Mammary microvascular endothelial cell (primary cell): ENCODE measurements at places on chromosomes 13 and 19. TPM values are rescaled to one million over a fixed set of nuclear protein-coding genes. Genes with fewer than 3 reads are reported as not detected.

C19orf81 gene
- total RNA-seq = 1.3 and 5.9 TPM in 2 replicates

METTL21C gene
- not detected in 2 replicates for total RNA-seq

TMEM143 gene
- total RNA-seq = 3.5 and 8.0 TPM in 2 replicates

CD37 gene
- total RNA-seq = not detected in 2 replicates

FXYD1 gene
- not detected in 2 replicates for total RNA-seq

IL12RB1 gene
- total RNA-seq = 0.64 and 0.87 TPM in 2 replicates
